Stimulated activated CD8-positive, alpha-beta memory T cell treated with anti-CD3 and anti-CD28 coated beads, Interleukin-4, amount 100 ng/mL, for 48 hours (primary cell): ENCODE measurements at places on chromosomes 16 and 17.
A peak's percentile ranks its signal among the peaks of the same experiment; 100 is the strongest.

DNA sequence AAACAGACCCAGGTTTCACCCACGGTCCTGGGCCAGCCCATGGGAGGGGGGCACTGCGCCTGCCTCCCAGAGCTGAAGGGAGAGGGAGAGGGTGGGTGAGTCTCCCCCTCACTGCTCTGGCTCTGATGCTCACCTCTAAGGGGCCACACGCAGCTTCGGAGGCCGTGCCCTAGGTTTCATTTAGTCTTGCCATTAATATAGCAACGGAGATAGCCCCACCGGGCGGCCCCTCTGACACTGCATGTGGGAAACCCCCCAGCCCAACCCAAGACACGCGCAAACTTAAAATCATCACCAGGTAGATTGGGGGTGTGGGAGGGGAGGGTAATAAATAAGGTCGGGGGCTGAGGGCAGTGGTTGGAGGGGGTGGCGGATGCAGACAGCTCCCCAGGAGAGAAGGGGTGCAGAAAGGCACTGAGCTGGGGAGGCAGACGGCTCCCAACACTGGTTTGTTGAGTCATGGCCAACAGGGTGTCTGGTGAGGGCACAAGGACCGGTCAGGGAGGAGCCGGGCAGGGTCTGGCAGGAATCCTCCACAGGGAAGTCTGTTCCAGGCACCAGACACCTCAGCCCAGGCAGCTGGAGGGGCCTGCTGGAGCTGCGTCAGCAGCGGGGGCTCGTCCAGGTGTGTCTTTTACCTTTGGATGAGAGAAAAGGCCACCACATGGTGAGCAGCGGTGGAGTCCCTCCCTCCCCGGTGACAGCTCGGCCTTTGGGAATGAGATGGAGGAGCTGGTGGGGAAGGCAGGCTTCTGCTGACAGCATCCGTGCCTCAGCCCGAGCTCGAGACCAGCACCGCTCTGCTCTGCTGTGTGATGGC, 32.0 kb upstream of the DOC2B start:
- DNase-seq, result no peak

- no peak for DNase-seq
These were observed 41.1 kb upstream of the TANGO6 start for GRCh38 chr16:68802190-68802589.

DNA sequence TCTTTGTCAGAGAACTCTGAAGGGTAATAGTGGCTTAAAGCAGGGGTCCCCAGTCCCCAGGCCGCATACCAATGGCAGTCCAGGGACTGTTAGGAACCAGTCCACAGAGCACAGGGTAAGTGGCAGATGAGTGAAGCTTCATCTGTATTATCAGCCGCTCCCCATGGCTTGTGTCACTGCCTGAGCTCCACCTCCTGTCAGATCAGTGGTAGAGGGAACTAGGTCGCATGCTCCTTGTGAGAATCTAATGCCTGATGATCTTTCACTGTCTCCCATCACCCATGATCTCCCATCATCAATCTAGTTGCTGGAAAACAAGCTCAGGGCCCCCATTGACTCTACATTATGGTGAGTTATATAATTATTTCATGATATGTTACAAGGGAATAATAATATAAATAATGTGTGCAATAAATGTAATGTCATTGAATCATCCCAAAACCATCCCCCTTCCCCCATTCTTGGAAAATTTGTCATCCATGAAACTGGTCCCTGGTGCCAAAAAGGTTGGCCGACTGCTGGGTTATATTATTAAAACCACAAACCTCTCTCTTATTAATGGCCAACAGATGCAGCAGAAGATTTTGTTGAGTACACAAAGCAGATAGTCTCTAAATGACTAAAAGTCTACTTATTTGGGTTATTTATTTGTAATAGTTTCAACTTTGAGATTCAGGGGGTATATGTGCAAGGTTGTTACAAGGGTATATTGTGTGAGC, 782.7 kb downstream of the CDH11 start:
- no peak for DNase-seq

DNA sequence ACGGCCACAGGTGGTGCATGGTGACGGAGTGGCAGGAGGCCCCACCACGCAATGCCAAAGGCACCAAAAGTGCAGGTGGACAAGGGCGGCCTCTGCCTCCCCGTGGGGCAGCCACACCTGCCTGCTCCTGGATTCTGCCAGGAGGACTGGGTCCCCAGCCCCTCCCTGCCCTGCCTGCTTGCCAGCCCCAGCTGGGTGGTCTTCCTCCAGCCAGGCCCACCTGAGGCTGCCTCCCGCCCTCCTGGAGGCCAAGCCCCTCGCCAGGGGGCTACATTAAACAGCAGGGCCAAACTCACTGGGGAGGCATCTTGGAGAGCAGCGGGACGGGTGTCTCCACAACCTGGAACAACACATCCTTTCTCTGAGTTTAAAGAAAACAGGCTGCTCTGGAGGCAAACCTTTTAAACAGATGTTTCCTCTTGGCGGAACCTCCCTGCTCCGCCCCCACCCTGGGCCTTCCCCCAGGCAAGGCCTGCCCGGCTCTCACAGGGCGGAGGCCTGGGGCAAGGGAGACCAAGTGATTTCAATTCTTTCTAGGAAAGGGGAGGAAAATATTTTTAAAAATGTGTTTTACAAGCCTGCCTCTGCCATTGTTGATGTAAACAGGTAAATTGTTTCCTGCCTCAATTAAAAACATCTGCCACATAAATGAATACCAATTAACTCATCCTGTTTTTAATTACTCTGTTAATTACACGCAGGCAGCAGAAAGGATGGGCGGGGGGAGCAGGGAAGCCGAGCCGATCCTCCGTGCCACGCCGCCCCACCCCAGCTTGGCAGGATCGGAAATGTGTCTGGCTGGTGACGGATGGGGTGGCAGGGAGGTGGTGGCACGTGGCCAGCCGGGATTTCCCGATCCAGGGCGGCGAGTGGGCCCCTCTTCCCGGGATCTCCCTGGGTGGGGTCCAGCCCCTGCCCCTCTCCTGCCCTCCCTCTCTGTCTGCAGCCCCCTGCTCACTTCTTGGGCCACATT, 54.4 kb upstream of the PABPN1L start:
- DNase-seq, result no peak

GRCh38 chr17:78082988-78083387, 45.6 kb downstream of the TMC6 start:
- DNase-seq, result no peak

DNA sequence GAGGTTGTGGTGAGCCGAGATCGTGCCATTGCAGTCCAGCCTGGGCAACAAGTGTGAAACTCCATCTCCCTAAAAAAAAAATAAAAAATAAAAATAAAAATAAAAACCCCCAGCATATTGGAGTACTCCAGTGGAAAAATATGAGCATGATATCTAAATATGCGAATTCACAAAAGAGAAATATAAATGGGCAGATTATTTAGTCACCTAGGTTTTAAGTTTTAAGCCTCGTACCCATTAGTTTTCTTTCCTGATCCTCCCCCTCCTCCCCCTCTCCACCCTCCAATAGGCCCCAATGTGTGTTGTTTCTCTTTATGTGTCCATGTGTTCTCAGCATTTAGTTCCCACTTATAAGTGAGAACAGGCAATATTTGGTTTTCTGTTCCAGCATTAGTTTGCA, 62.3 kb downstream of the GP2 start:
- DNase-seq, result no peak

- DNase-seq, result no peak
These were observed 887 bp upstream of the EVI2B start for GRCh38 chr17:31314782-31315100.

- no peak for DNase-seq
These were observed 34.7 kb downstream of the MYO15A start for GRCh38 chr17:18143044-18143936.

- DNase-seq, result no peak
These were observed 103.8 kb downstream of the CLEC16A start for GRCh38 chr16:11047939-11048800.

DNA sequence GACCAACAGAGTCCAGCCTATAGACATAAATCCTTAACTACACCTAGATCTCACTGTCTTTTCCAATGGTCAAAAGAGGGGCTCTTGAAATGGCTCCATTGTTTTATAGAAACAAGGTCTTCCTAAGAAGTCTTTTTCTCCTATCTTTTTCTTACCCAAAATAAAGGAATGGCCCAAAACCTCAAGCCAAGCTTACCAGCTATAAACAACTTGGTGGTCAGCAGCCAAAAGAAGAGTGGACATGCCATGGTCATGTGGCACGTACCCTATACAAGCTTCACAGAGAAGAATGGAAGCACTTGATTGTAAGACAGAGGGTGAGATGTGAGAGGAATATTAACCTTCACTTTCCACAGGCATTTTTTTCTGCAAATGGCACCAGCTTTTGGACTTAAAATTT, 82.1 kb upstream of the GNAO1 start:
- DNase-seq, result no peak

GRCh38 chr16:48022496-48022895, 133.3 kb downstream of the ABCC12 start:
- no peak for DNase-seq

GRCh38 chr17:66192378-66192687, 400 bp upstream of the CEP112 start:
- no peak for DNase-seq

DNA sequence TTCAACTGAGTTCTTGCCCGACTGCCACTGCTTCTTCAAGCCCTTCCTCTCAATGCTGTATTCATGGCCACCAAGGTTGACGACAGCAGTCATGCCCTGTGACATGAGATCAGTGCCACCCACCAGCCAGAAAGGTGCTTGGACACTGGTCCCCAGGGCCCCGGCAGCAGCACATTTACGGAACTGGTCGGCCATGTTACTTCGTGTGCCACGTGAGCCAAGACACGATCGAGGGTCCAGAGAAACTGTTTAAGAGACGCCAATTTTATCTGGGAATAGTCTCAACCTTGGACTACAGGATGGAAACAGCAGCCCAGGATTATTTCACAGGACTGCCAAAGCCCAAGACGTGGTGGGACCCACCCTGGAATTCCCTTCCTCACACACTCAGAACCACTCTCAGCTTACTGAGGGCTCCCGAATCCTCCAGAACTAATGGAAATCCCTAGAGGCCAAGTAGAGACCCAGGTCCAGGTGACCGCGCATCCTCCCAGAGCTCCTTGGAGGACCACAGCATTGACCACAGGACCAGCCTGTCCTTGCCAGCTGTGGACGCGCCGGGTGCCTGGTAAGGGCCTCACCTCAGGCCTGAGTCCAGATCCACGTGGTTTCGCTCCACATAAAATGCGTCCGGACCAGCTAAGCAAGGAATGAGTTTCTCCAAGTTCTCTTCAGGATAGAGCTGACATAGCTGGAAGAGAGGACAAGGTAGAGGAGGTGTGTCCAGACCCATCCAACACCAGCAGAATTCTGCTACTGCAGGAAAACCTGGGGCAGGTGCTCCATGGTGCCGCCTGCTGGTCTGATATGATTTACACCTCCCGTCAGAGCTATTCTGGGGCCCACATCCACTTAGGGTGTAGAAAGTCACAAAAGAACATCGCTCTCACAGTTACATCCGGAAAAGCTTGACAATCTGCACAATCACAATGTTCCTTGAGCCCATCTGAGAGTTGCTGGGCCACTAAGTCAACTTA, 28.2 kb downstream of the MAP1LC3B start:
- no peak for DNase-seq

- DNase-seq, result no peak
These were observed 1.3 kb downstream of the USP36 start for GRCh38 chr17:78839235-78839761.

DNA sequence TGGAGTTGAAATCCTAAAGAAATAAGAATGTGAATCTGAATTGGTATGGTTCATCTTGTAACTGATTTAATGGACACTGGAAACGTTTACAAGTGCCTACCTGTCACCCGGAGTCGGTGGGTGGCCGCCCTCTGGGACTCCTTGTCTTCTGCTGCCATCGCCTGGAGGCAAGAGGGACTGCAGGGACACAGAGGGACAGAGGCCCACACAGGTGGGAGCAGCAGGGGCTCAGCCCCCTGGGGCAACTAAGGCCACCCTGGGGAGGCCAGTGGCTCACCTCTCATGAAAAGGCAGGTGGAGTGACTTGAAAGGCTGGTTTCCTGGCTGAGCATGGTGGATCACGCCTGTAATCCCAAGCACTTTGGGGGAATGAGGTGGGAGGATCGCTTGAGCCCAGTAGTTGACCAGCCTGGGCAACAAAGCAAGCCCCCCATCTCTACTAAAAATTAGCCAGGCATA, 23.2 kb downstream of the TMEM92 start:
- DNase-seq, result peak; percentile 90

GRCh38 chr16:79287424-79287917, 313.1 kb downstream of the MAF start:
- no peak for DNase-seq

- DNase-seq, result no peak
These were observed 38.4 kb downstream of the C17orf67 start for GRCh38 chr17:56795221-56795865.

- DNase-seq, result no peak
These were observed 1280.3 kb downstream of the CDH8 start for GRCh38 chr16:60755907-60756306.

DNA sequence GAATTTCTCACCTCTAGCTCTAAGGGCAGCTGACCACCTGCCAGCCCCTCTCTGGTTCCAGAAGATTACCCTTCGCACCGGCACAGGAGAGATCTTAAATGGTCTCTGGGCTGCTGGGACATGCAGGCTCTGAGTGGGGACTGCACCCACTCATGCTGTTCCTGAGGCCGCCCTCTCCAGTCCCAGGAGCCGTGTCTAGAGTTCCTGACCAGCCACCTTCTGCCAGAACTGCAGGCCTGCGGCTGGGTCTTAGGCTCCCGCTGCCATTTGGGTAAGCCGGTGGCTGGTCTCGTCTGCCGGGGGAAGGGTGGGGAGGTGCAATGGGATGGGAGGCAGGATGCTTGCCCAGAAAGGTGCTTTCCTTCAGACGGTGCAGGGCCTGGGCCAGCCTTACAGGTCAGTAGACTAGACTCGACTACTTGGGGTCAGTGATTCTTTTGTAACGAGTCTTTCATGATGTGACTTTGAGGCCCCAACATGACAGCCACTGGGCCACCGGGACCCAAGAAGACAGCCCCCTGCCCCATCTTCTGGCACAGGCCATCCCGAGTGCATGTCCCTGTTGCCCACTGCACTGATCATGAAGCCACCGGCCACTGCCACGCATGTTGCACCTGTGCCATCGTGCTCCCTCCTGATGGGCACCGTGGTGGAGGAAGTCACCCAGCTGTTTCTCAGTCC, 26.4 kb downstream of the B9D1 start:
- no peak for DNase-seq

DNA sequence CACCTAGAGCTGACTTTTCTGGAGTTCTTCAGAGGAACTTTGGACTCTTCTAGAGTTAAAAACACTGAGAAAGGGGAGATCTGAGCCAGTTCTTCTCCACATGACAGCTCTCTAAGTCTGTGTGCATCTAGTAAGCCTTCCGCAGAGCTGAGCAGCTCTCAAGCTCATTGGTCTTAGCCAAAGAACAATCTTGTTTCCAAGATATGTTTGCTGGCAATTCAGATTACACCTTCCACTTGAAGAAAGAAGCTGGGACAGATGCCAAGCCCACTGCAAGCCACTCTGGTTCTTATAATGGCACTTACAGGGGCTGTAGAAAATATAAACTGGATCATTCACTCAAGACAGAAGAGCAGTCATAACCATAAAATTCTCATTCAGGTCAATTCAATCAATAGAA, 134.1 kb upstream of the TOX3 start:
- DNase-seq, result no peak

- no peak for DNase-seq
These were observed 814 bp upstream of the DYNLL2 start for GRCh38 chr17:58082341-58082869.

- DNase-seq, result no peak
These were observed 78.0 kb upstream of the DOC2B start for GRCh38 chr17:259341-259976.

GRCh38 chr17:6648181-6648580, 3.2 kb downstream of the MED31 start:
- DNase-seq, result no peak
